Inflammatory macrophage treated with lipopolysaccharide for 4 hours (primary cell): ENCODE measurements at places on chromosomes 5 and 9.

- DNase-seq: peak; percentile 31
These were observed 159.7 kb downstream of the PBX3 start for GRCh38 chr9:125906893-125907292.

DNA sequence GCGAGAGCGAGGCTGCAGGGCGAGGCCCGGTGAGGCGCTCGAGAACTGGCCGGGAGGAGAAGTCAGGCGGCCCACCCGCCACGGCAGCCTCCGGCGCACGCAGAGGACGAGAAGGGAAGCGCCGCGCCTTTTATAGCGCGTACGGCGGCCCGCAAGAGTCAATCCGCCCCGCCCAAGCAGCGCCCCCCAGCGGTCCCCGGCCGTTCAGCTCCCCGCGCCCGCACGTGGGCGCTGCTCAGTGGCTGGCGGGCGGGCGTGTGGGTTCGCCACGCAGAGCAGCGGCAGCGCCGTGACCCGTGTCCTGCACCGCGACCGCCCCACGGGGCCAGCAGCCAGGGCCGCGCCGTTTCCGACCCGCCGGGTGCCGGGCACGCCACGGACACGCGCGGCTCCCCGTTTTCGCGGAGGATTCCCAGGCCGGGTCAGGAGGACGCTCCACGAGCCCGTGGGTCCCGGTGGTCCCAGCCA, 14.6 kb downstream of the LCN10 start:
- DNase-seq: peak; percentile 85

DNA sequence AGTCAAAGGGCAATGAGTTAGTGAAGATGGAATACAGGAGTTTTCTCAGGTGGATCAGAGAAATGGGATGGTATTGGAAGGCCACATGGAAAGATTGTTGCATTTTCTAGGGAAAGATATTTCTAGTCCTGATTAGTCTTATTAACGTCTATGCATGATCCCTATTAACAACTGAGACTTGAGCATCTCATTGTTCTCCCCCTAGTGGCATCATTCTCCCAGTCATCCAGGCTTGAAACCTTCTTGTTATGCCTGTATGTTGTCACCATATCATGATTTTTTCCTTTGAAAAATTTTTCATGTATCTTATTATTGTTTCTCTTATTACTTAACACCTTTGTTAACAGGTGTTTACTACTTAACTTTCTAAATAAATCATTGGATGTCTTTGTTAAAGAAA, 34.4 kb downstream of the KIF2A start:
- DNase-seq: peak; percentile 47

DNA sequence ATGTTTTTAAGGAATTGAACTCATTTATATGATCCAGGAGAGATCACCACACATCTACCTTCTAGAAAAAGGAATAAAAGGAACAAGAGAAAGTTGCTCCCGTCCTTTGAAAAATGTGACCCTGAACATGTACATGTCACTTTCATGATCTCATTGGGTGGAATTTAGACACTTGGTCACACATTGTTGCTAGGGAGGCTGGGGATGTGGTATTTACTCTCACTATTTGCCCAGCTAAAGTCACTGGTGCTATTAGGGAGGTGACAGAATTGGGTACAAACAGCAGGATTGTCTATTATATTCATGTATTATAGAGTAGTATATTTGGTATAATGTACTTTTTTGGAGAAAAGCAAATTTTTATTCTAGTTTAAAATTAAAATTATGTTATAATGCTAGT, 2.1 kb upstream of the CDH10 start:
- DNase-seq: no peak

DNA sequence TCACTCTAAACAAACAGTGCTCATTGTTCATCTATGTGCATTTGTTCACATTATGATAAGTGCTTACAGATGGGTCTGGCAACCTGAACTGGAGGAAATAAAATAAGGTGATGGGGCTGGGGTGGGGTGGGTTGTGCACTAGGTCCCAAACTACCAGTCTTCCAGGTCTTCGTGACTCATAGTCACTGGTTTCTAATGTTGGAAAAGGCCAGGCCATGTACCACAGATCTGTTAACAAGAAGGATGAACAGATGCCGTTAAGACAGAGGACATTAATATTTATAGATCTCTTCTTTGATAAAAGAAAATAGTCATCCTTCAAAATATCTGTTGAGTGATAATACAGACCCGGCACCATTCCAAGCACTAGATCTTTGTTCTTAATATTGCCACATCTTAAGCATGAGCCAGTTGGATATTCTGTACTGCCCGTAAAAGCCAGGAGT, 71.4 kb upstream of the STARD4 start:
- DNase-seq: no peak
